Central memory CD4-positive, alpha-beta T cell (primary cell): ENCODE measurements at places on chromosomes 7 and 10.
A peak's percentile ranks its signal among the peaks of the same experiment; 100 is the strongest.

DNA sequence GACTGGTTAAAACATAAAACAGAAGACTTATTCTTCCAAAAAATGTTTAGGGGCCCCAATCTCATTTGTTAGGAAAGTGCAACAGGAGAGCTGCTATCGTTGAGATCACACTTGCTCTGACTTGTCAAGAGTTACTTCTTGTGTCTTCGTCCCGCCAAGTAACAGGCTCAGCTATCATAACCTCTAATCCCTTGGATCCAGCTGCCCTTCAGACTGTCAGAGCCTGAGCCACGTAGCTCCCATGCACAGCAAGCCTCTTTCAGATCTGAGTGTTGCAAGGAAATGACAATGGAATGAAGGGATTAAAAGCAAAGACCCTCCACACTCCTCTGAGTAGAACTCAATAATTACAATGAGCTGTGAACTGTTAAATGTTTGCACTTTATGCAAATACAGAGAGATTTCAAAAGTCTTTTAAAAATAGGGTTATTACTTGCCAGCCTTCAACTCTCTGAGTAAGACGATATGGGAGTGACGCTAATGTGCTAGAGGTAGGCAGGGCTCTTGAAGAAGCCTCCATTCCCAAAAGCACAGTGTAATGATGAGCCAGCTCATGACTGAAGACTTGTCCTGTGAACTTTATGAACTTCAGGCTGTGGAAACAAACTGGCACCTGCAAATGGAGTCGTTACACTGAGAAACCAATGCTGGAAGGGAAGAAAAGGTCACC lies 28.4 kb upstream of the CDK13 start:
- no peak for DNase-seq

- no peak for DNase-seq
Observed at GRCh38 chr7:132825932-132826835, 249.9 kb upstream of the PLXNA4 start.

GRCh38 chr7:128453836-128454804 lies 1.6 kb upstream of the HILPDA start:
- no peak for DNase-seq

GRCh38 chr10:61481597-61481996 lies 28.4 kb upstream of the TMEM26 start:
- no peak for DNase-seq

GRCh38 chr7:29332042-29332811 lies 137.7 kb downstream of the CHN2 start:
- no peak for DNase-seq

DNA sequence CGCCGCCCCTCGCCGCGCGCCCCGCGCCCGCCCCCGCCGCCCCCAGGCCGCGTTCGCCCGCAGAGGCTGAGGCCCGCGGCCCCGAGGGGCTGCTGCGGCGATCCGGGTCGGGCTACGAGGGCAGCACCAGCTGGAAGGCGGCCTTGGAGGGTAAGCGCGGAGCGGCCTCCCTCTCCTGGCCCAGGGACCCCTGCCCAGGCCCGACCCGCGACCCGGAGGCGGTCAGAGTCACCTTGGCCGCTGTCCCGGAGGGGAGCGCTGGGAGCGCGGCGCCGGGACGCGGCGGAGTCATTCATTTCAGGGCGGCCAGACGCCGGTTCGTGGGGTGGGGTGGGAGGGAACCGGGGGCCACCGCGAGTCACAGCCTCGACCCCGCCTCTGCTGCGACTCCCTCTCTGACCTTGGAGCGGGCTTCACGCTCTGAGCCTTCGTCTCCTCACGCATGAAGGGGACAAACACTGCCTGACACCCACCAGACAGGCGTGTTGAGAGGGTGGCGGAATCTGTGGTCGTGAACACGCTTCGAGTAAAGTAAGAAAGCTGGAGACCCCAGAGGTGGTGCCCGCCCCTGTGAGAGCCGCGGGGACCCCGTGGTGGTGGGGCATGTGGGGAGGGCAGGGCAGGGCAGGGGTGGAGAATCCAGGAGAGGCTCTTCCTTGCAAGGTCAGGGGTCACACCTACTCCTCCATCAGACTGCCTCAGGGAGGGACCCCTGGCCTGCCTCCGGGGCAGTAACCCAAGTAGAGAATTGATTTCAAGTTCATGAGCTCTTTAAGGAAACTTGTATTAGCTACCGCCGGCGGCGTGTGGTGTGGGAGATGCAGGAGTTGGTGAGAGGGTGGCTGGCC lies 707 bp downstream of the CLEC2L start:
- DNase-seq: no peak

GRCh38 chr7:93146472-93147141 lies 1.6 kb downstream of the SAMD9L start:
- no peak for DNase-seq

DNA sequence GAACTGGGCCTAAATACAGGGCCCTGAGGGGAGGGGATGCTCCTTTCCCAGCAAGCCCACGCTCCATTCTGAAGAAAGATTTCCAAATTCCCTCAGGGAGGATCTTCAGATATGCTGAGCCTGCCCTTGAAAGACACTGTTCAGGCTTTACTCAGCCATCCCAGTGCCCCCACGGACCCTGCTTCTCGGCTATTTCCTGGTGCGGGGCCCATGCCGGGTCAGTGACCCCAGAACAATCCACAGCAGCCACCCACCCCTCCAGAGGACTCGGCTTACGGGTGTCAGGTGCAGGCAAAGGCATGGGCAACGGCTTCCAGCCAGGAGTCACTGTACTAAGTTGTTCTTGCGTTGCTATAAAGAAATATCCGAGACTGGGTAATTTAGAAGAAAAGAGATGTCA lies 137.1 kb downstream of the OAT start:
- no peak for DNase-seq

DNA sequence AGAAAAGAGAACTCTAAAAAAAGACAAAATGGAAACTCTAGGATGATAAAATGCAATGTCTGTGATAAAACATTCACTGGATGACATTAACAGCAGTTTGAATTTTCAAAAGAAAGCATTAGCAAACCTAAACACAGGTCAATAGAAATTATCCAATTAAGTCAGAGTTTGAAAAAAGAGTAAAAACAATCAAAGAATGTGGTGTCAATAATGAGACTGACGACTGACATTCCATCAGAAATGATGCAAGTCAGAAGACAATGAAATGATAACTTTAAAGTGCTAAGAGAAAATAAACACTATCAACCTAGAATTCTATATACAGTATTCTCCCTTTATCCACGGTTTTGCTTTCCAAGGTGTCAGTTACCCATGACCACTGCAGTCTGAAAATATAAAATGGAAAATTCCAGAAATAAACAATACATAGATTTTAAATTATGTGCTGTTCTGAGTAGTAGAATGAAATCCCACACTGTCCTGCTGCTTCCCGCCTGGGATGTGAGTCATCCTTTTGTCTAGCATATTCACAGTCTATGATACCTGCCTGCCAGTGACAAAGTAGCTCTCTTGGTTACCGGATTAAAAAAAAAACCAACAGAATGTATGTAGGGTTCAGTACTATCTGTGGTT lies 38.3 kb upstream of the SFMBT2 start:
- no peak for DNase-seq

DNA sequence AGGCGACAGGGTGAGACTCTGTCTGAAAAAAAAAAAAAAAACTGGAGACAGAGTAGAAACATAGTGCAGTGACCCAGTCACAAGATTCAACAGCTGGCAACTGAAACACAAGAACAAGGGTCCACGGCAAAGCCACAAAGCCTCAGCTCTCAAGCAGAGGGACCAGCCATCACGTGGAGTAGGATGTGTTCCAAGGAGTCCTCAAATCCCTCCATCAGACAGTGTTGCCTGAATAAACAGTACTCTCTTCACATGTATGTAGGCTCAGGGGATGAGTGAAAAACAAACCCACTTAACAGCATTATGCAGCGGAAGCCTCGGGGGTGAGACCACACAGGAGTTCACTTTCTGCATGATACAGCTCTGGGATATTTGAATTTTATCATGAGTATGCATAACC lies 62.0 kb downstream of the SLIT1 start:
- DNase-seq: no peak

- no peak for DNase-seq
Observed at GRCh38 chr7:35988818-35989217, 164.2 kb upstream of the EEPD1 start.

DNA sequence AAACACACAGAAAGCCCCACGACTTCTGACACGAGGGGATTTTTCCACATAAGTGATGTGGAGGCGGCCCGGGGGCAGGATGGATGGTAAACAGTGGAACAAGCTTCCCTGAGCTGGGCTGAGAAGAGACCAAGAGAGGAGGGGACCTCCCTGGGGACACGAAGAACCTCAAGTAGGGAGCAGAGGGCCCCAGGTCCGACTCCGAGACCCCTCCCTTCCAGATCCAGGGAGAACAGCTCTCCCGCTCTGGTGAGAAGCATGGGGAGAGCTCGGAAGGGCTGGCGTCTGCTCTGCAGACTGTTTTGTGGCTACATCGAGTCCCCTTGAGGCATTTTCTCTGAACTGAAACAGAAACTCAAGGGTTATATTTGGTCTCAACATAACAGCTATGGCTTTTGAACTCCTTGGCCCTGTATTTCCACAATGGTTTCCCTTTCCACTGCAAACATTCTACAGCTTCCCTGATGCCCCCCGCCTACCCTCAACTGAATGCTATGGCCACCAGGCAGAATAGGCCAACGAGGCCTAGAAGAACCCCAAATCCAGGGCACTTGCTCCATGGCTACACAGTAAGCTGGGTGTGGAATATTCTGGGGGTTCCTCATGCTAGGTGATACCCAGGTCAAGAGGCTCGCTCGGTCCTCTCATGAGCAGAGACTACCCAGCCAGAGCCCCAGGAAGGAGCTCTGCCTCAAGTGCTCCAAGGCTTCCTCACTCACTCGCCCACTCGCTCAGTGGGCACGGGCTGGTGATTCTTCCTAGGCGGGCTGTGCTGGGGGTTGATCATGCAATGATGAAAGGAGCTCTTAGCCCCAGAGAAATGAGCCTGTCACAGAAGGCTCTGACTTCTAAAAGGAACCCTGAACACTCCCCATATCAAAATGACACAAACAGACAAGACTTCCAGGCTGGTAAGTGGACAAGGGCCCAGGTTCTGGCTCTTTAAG lies 47.5 kb downstream of the FAM53B start:
- peak; percentile 58 for DNase-seq

- DNase-seq: no peak
Observed at GRCh38 chr7:102912742-102913141, at the start of gene LRRC17. LRRC17 (plus strand) TSS chr7:102913000; CDS start chr7:102933914, 20,914 bp downstream.

GRCh38 chr10:124340033-124340760 lies 78.5 kb downstream of the OAT start:
- DNase-seq: no peak

GRCh38 chr10:34538281-34538829 lies 276.7 kb downstream of the PARD3 start:
- no peak for DNase-seq

- no peak for DNase-seq
Observed at GRCh38 chr7:158395780-158396278, 191.8 kb downstream of the PTPRN2 start.

GRCh38 chr7:140653319-140654108 lies 12.9 kb upstream of the DENND2A start:
- DNase-seq: peak; percentile 34

DNA sequence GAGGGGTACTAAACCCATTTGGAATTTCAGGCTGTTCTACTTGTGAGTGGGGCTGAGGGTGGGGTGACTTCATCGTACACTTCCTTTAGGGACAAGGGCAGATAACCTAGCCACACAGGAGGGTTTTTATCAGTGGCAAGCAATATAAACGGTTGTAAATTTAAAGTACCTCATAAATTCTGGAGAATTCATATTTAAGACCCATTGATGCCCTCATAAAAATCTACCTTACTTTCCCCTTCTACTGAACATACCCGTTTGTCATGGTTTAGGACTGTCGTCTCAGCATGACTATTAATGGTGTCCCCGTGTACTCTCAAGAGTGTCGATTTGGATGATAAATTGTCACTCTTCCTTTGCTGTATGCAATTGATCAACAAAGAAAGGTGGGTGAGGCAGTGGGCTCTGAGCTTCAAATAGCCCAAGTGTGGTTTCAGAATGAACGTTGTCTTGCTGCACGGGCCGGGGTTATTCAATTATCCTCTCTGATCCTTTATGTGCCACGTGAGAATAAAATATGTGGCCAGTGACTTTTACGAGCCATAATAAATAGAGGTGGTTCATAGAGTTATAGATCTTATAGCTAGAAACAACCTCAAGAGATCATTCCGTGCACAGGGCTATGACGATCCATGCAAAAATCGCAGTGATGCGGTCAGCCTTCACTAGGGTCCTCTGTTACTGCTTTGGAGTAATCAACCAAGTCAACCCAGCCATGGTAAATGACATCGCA lies 82.2 kb downstream of the FAM107B start:
- no peak for DNase-seq

DNA sequence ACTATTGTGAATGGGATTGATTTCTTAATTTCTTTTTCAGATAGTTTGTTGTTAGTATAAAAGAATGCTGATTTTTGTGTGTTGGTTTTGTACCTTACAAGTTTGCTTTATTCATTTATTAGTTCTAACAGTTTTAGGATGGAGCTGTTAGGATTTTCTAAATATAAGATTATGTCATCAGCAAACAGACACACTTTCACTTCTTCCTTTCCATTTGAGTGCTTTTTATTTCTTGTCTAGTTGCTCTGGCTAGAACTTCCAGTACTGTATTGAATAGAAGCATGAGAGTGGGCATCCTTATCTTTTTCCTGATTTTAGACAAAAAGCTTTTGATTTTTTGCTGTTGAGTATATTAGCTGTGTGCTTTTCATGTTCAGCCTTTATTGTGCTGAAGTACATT lies 81.5 kb downstream of the DNAH11 start:
- no peak for DNase-seq

DNA sequence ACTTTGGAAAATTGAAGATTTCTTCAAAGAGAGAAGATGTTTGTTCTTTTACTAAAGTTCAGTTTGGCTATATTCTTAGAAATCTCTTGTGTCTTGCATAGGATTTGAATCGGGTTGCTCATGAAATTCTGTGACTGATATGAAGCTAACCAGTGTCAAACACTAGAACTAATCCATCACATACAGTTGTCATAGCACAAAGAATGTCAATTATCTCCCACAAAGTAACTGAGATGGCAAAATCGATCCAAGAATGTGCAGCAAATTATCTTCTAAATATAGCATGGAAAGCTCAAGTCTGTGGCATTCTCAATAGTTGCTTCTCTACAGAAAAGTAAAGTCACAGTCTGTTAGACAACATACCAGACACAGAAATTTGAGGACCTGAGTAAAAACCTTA lies 768.1 kb upstream of the LRRN3 start:
- no peak for DNase-seq

DNA sequence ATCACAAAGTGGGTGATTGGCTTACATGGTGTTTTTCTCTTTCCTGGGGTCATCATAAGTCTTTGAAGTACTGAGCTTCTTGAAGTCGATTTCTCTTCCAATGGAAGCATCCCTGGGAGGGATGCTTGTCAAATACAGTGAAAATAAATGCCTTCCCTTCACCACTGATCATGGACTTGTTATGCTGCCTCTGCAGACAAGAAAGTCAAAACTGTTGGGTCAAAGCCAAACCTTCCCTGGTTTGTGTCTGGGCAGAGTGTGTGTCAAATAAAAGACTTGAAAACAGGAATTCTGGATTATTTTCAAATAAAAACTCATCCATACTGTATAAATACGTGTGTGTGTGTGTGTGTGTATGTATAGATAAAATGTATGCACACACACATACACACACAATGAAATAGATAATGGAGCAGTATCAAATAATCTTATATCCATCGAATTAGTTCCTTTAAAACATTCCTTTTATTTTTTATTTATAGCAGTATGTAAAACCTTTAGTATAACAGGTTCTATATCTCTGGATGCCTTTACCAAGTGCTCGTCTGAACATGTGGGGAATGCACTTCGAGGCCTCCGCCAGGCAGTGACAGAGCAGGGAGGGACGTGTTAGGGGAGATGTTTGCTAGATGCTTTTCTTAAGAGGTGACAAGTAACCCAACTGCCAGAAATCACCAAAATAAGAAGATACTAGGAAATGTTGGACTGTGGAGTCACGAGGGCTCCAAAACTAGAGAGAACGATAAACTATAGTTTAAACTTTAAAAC lies 27.2 kb upstream of the WNT16 start:
- DNase-seq: no peak
